ENCODE measurements at places on chromosomes 1 and 21.
A peak's percentile ranks its signal among the peaks of the same experiment; 100 is the strongest.

DNA sequence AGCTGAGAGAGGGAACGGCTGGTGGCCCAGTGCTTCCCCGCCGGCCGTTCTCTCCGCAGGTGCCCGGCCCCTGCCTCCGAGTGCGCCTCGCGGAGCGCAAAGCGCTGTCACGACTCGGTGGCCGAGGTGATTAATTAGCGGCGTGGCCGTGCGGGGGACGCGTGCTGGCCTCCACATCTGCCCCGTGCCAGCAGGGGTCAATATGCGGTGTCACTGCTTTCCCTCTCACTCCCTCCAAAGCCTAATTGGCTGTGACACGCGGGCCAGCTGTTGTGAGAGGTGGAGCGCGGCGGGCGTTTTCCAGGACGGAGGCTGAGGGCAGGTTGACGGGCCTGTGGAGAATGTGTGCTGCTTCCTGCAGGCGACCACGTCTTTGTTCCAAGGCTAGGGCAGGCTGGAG is 239.0 kb downstream of the LMX1A start:
- DNase-seq: no peak

DNA sequence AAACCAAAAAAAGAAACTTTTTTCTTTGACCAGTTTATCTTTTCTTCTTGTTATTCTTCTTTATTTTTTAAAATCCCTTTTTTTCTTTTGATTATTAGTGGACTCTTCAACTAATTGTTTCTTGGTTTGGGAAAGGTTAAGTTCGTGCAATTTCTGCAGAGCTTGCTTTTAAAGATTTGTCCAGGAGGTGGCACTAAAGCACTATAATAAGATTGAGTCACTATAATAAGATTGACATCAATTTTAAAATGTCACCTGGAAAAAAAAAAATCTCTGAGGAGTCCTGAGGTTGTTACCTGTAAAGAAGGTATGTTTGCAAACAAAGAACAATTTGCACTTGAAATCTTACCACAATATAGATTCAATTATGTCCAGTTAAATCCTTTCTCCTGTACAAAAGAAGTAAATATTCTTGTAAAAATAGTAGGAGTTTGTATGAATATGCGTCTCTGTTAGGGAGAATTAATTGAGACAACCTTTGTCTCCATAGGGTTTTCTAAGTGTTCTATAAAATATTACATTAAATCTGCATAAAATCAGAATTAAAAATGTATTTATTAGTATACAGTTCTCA is 166.7 kb downstream of the ADGRL4 start:
- peak; percentile 57 for DNase-seq

GRCh38 chr1:111161843-111162487 is 21.9 kb downstream of the CEPT1 start:
- no peak for DNase-seq

DNA sequence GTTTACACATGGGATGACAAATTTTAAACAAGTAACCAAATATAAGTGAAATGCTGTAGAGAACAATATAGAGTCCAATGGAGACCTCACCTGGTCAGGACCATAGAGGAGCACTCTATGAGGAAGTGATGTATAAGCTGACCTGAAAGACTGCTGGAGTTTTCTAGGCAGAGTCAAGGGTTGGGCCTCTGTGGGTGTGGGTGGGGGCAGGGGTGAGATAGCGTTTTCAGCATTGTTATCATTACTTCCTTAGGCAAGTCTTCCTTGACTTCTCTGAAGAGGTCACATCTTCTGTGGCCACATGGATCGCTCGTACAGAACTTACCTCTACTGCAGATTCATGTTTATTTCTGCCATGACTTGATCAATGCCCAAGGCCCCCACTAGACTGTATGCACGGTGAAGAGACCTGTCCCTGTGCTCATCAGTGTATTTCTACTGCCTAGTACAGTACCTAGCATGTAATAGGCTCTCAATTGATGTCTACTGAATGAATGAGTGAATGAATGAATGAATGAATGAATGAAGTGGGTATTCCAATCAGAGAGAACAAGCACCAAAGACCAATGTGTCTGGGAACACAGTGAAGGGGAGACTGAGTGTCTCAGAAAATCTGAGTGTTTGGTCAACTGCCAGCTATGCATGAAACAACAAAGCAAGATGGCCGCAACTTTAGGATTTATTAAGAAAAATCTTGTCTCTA is 116.5 kb downstream of the RNF220 start:
- DNase-seq: no peak

GRCh38 chr1:16367968-16368890 is 1.2 kb downstream of the SZRD1 start:
- no peak for DNase-seq

GRCh38 chr1:208004851-208005250 is 93.9 kb upstream of the CD34 start:
- DNase-seq: no peak

DNA sequence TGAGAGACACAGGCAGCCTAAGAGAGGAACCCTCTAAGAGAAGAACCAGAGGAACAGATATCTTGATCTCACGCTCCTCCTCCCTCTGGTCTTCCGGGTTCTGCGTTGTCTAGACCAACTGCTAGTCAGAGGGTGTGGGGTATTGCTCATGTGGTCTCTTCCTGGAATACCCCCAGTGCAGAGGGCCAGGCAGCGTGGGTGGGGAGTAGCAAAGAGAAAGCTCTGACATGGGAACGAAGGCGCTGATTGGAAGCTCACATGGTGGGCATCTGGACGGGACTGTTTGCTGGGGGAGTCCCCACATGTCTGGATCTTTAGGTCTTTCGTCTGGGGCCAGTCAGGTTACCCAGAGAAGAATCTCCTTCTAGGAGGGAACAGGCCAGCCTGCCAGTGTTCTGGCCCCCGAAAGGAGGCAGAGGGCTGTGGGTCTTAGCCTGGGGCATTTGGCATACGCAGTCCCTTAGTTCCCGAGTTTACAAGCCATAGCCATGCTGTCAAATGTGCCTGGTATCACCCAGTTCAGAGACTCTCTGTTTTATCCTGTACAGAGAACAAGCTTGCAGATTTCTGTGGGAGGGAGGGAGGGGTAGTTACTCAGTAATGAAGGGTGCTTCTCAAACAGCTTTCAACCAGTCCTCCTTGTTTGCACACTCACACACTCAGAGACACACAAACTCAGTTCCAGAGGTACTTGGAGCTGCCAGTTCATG is 18.3 kb upstream of the IL6R start:
- DNase-seq: no peak

DNA sequence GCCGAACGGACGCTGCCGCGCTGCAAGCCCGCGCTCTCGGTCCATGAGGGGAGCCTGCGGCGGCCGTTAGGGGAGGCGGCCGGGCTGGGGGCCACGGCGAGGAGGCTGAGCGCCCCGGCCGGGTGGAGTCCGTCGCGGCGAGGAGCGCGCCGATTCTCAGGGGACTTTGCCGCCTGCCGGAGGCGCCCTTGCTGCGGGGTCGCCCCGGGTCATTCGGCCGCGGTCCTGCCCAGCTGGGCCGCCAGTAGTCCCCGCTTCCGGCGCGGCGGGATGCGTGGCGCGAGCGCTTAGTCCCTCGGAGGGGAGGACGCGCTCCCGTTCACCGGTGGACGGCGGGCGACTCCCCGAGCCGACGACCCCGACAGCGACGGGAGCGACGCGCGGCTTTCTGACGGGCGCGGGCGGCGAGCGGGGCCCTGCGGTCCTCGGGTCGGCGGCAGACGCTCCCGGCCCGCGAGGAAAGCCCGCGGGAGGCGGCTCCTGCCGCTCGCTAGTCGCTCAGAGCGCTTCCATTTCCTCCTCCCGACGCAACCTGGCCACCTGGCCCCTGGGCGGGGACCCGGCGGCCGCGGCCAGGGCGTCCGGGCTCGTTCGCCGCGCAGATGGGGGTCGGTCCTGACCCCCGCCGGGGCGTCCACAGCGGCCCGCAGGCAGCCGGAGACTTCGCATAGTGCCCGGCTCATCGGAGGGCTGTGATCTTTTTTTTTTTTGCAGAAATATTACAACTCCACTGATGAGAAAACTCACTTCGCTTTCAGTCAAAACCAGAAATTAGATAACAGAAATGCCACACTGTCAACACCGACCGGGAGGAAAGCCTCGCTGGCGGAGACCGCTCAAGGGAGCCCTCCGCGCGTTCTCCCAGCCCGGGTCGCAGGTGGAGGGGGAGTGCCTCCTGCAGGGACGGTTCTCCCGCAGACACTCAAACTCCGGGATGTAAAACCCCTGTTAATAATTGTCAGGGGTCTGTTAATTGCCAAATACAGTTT is 641 bp upstream of the ZBTB21 start:
- DNase-seq: peak; percentile 43

DNA sequence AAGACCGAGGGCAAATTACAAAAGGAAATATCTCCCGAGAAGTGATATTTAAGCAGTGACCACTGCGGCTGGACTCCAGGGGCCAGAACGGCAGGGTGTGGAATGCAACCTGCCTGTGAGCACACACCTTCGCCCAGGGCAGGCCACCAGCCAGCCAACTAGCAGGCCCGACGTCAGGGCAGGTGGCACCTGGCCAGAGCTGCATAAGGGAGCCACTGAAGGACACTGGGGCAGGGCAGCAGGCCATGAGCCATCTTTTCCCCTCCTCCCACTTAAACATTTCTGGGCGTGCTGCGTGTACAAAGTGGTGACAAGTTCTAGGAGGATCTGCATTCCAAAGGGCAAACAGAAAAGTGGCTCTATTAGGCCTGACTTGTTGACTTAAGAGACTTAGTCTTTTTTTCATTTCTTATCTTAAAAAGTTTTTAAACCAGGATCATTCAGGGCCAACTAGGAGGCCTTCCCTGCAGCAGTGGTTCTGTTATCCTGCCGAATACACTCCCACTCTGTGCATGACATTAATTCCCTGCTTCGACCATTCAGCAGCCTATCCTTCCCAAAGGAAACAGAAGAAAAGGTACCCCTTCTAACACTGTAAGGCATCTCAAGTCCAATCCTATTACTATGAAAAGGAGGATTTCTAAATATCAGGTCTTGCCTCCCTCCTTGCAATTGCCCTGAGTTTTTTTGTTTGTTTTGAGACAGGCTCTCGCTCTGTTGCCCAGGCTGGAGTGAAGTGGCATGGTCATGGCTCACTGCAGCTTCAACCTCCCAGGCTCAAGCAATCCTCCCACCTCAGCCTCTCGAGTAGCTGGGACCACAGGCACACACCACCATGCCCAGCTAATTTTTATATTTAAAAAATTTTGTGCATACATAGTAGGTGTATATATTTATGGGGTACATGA is 96.3 kb downstream of the BCAR3 start:
- DNase-seq: no peak

- DNase-seq: no peak
Observed at GRCh38 chr21:39066829-39067780, 116.1 kb downstream of the PSMG1 start.

DNA sequence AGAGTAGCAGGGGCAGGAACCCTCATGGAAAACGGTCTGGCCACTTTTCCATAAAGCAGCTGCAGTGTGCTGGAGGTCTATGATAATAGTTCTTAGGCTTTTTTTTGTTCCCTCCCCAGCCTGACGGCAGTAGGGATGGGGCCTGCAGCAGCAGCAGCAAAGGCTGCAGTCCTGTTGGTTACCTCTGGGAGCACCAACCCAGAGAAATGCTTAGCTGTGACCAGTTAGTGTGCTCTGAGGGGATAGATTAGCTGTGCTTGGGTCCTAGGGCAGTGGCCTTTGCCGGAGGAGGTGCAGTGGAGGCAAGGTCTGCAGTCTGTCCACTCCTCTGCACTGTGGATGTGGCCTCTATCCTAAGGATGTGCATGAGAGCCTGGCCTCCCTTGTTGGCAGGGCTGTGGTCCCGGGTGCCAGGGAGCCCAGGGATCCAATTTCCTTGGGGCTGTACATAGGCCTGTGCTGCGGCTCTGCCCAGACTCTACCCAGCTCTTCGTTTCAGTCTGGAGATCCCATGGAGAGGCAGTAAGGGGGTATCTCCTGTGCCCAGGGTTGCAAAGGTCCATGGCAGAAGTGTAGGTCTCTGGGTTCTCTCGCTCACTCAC is 322.7 kb downstream of the PTBP2 start:
- DNase-seq: no peak

DNA sequence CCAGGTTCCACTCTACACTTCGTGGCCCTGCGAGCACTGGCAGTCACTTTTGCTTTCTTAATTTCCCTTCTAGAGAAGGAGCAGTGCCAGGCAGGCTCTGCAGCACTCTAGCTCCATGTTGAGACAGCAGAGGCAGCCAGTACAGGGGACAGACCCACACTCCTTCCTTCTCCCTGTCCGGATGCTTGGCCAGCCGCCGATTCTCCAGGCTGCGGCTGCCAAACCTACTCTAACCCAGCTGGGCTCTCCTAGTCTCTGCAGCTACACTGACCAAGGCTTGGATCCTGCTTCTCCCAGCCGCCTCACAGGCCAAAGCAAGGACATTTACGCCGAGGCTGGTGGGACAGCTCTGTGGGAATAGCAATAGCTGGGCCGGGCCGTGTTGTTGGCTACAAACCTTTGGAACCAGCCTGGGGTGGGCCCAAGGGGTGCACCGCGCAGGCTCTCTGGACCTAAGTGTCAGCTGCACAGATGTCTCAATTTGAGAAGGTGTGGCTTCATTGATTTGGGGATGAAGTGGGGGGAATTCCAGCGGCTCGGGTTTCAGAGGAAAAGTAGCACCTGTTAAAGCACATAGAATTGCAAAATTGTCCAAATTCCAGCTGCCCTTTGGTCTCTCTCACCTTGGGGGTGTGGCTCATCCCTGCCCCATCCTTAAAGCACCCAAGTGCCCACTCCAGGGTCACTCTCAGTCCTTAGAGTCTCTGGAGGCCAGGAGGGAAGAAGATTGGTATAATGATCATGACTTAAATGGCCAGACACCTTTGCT is 3.2 kb downstream of the BARHL2 start:
- no peak for DNase-seq

GRCh38 chr1:108199201-108199691 is 897 bp downstream of the SLC25A24 start:
- DNase-seq: no peak

GRCh38 chr1:175555266-175555665 is 188.1 kb downstream of the TNR start:
- DNase-seq: no peak

DNA sequence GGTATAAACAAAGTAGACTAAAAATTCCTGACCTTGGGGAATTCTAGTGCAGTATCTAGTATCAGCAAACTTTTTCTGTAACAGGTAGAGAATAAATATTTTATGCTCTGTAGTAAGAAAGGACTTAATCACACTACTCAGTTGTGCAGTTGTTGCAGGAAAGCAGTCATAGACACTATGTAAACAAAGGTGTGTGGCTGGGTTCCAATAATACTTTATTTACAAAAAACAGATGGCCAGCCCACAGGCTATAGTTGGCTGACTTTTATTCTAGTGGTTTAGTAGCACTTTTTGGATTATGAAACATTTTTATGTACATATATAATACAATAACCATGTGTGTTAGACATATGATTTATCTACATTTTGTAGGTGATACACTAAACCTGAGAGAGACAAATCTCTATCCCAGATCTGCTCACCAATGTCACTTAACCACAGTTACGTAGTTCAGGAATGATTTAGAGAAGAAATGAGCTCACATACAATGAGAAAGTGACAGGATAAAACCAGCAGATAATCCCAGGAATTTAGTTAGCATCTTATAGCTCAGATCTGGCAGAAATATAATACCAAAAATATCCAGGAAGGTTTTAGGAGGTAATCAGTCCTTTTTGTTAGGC is 56.1 kb downstream of the MIER1 start:
- peak; percentile 52 for DNase-seq

Measured in NCI-H2081 (cell line).